ENCODE measurements at places on chromosomes 16 and 17.

- DNase-seq = no peak
These were observed 707.4 kb downstream of the MAF start for GRCh38 chr16:78892951-78893733.

DNA sequence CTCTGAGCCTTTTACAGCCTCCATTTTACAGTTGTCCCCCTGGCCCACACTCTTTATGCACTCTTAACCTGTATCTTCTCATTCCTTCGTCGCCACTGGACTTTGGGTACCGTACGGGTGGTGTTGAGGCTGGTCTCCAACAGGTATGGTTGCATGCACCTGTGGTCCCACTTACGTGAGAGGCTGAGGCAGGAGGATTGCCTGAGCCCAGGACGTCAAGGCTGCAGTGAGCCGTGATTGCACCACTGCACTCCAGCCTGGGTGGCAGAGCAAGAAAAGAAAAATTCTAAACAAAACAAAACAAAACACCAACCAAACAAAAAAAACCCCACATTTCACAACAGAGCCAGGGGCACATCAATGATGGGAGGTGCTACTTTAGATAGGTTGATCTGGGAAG lies 14.4 kb upstream of the TMEM98 start:
- DNase-seq = no peak

DNA sequence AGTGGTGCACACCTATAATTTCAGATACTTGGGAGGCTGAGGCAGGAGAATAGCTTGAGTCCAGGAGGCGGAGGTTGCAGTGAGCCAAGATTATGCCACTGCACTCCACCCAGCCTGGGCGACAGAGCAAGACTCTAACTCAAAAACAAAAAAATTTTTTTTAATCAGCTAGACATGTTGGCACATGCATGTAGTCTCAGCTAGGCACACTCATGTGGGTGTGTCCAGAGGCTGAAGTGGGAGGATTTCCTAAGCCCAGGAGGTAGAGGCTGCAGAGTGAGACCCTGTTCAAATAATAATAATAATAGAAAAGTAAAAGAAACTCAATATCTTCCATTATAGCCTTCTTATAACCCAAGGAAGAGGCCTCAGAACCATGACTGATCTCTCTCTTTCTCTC lies 11.5 kb upstream of the ARHGAP17 start:
- no peak for DNase-seq

DNA sequence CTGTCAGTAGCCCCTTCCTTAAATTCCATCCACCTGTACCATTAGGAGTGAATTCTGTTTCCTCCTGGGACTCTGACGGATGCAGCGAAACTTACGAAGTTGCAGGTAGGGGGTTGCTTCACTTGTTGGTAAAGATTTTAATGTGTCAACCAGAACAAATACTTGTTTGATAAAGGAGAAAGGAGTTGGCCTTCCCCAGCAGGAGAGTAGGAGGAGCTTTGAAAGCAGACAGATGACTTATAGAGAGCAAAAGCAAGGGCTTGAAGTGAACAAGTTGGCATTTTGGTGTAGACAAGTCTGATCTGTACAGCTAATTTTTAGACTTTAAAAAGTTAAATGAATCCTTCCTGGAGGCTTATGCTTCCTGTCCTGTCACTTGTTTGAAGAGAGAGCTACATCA lies 38.1 kb upstream of the PMFBP1 start:
- DNase-seq = no peak

GRCh38 chr17:68288804-68289203 lies 2.1 kb downstream of the SLC16A6 start:
- no peak for DNase-seq

GRCh38 chr16:23500212-23500861 lies 10.0 kb downstream of the GGA2 start:
- DNase-seq = no peak

DNA sequence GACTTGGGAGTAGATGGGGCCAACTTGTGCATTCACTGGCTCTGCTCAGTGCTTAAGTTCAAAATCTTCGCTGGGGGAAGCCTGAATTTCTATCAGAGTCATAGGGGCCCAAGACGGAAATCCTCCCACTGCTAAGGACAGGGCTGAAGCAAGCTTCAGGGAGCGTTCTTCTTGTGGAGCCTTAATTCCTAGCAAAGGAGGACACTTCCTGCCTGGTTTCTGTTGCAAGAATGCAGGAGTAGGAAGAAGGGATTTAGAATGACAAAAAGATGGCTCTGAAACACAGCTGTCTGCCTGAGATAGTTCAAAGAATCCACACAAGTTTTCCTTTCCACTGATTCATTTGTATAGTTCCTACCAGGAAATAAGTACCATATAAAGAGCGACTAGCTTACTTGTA lies 26.4 kb downstream of the PSME3IP1 start:
- no peak for DNase-seq

GRCh38 chr16:81237282-81237681 lies 1.2 kb upstream of the BCO1 start:
- no peak for DNase-seq

DNA sequence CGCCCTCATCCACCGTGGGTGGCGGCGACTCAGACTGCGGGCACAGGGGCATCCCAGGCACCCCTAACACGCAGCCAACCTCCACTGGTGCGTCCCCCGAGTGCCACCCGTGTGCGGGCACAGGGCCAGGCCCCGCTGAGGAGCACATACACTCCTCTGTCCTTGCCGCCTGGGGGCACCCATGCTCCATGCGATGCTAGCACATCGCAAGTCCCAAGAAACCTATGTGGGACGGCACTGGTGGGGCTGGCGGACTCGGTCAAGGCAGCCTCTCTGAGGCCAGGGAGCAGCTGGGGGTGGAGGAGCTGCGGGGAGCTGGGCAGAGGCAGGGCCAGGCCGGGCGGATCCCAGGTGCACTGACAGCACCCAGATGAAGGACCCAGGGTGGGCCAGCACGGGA lies 4.0 kb downstream of the ZNF598 start:
- DNase-seq = no peak

GRCh38 chr17:32596628-32597027 lies 109.8 kb downstream of the CDK5R1 start:
- no peak for DNase-seq

GRCh38 chr17:45302649-45303173 lies 14.1 kb downstream of the MAP3K14 start:
- peak; percentile 69 for DNase-seq

- DNase-seq = peak; percentile 93
These were observed 245.9 kb downstream of the XYLT1 start for GRCh38 chr16:17224879-17225281.

DNA sequence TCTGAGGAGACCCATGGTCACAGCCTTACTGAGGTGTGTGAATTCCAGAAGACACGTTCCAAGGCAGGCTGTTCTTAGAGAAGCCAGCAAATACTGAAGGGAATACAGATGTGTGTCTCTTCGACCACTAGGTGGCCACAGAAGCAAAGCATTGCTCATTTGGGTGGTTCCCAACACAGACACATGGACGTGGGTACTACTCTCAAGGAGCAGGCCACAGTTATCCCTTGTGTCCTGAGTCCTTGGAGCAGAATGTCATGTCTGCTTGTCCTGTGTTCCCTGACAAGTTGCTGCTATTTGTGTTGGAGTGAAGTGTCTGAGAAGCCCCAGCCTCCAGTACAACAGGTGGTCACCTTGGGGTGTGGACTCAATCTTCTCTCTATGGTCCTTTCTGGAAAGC lies 30.3 kb downstream of the HMOX2 start:
- peak; percentile 71 for DNase-seq

- DNase-seq = peak; percentile 13
These were observed 30.0 kb upstream of the KDM6B start for GRCh38 chr17:7803981-7804380.

- no peak for DNase-seq
These were observed 525 bp upstream of the ADCY7 start for GRCh38 chr16:50265716-50266336.

DNA sequence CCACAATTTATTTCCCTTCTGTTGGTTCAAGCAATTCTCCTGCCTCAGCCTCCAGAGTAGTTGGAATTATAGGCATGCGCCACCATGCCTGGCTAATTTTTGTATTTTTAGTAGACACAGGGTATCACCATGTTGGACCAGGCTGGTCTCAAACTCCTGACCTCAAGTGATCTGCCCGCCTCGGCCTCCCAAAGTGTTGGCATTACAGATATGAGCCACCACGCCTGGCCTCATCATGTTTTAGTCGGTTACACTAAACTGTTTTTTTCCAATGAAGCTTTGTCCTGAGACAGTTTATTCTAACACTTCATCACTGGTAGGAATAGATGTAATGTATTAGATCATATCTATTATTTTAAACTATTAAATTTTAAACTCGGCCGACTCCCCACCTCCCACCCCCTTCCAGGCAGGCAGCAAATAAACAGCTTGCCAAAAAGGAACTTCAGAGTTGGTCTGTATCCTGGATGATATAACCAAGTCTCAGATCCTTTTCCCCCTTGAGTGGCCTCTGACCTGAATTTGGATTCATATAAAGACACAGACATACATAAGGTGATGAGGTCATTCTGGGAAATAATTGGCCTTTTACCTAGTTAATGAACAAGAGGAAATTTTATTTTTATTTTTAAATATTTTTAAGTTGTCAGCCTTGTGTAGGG lies 18.4 kb upstream of the CORO6 start:
- no peak for DNase-seq

GRCh38 chr17:81456798-81457197 lies 55.8 kb downstream of the ACTG1 start:
- DNase-seq = no peak

DNA sequence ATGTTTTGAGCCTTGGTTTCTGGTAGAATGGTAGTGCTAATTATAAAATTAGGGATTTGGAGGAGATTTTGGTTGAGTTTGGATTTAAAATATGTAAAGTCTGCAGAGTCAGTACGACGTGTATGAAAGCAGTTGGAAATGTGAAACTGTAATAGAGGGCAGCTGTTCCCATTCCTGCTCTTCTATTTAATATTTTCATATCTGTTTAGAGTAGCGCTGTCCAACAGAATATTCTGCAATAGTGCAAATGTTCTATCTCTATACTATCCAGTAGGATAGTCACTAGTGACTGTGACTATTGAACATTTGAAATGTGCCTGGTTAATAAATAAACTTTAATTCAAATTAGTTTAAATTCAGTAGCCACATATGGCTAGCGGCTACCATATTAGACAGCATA lies 443.4 kb upstream of the SOX9 start:
- DNase-seq = no peak

DNA sequence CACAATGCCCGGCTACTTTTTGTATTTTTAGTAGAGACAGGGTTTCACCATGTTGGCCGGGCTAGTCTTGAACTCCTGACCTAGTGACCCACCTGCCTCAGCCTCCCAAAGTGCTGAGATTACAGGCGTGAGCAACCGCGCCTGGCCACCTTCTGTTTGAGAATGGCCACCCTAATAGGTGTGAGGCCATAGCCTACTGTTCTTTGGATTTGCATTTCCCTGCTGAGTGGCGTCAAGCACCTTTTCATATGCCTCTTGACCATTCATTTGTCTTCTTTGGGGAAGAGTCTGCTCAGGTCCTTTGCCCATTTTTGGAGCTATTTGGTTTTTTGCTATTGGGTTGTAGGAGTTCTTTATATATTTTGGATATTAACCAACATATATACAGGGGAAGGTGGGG lies 276.7 kb downstream of the PARN start:
- DNase-seq = no peak

DNA sequence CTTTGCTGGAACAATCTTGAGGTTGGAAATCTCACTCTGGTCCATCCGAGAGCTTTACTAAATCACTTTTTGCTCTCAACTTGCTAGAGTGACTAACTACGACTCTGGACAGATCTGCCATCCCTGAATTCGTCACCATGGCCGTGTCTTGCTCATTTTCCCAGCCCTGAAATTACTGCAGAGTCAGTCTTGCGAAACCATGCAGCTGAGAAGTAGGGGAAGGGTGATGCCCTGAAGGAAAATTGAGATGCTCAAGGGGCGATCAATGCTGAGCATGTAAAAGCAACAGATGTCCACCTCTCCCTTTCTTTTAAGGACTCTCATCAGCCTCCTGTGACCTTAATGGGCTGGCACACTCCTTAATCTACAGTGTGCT lies 18.8 kb downstream of the PCTP start:
- peak; percentile 73 for DNase-seq

DNA sequence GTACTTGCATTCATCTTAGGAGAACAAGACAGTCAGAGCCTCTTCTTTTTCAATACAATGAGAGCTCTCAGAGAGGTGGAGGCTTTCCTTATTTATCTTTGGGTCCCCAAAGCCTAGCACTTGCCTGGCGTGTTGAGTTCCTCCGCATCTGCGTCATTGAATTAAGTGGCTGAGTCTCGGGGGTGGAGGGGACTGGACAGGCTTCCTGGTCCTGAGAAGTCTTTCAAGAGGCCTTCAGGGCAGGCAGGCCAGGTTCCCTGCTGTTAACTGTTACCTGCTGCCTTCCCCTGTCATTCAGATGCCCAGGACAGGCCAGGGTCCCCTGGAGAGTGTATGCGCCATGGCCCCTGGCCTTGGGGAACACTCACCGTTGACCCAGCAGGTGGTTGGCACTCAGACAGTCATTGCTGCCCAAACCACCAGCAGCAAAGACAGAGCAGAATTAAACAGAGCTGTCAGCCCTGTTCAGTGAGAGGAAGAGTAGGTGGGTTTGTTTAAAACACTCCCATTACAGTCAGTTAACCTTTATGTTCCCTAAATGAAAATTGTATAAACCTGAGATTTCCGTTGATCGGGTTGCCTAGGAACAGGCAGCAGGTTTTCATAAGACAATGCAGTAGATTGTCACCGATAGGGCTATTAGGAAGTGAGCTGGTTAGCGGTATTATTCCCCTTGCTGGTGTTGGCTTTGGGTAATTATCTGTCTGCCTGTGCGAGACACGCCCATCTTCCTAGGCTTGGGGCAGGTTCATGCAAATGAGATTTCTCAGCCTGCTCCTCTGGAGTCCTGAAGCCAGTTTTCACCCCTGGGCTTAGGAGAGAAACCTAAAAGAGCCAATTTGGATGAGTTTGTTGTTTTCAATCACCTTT lies 132.7 kb downstream of the CCDC182 start:
- DNase-seq = no peak

- DNase-seq = no peak
These were observed 632 bp downstream of the CYBC1 start for GRCh38 chr17:82449883-82450356.

DNA sequence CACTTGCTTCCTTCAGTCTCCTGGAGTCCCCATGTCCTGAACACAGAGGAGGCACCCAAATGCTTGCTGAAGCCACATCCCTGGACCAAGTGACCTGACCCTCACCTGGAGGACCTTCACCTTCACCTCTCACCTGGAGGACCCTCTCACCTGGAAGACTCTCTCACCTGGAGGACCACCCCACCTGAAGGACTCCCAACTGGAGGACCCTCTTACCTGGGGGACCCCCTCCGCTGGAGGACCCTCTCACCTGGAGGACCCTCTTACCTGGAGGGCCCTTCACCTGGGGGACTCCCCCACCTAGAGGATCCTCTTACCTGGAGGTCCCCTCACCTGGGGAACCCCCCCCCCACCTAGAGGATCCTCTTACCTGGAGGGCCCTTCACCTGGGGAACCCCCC lies 573 bp upstream of the CDK10 start:
- no peak for DNase-seq

- DNase-seq = peak; percentile 64
These were observed 45.0 kb upstream of the USP7 start for GRCh38 chr16:9008601-9009260.

DNA sequence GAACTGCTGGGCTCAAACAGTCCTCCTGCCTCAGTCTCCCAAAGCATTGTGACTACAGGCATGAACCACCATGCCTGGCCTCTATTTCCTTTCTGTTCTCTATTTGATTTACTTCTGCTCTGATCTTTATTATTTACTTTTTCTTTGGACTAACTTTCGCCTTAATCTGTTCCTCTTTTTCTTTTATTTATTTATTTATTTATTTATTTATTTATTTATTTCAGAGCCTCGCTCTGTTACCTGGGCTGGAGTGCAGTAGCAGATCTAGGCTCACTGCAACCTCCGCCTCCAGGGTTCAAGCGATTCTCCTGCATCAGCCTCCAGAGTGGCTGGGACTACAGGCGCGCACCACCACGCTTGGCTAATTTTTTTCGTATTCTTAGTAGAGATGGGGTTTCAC lies 1158.3 kb upstream of the GOT2 start:
- DNase-seq = no peak
